ENCODE measurements at places on chromosomes 6 and 20.

GRCh38 chr6:44245391-44245911 lies 1.4 kb upstream of the HSP90AB1 start:
- no peak for DNase-seq

DNA sequence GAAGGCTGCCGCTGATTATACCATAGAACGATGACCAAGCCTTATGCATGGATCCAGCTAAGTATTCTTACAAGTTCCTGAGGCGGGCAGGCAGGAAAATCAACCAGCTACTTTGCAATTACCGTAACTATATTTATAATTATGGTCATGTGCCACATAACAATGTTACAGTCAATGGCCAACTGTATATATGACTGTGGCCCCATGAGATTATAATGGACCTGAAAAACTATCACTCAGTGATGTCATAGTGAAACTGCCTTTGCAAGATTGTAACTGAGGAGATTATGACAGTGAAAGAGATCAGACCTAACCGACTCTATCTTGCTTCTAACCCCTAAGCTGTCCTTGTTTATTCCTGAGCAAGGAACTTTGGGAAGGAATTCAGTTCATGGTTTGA lies 33.1 kb upstream of the FAM135A start:
- DNase-seq: no peak

- DNase-seq: no peak
Observed at GRCh38 chr6:139082370-139082769, 52.5 kb upstream of the HECA start.

DNA sequence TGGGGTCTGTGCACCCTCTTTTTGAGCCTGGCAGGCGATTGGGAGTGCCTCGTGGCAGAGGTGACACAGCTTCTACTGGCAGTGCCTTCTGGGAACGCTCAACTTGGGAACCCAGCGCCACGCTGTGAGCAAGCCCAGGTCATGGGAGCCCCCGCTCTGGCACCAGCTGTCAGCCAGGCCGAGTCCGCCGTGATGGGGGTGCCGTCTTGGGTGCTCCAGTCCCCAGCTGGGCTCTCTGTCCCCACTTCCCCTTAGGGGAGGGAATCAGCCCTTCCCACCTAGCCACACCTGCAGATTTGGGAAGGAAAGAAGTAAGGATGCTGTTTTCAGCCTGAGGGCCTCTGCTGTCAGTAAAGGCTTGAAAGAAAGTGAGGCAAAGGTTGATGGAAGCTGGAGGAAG lies 31.0 kb upstream of the NTSR1 start:
- DNase-seq: no peak

GRCh38 chr20:57499676-57500075 lies 25.3 kb downstream of the CTCFL start:
- no peak for DNase-seq

All from NCI-H1930 (cell line).